ENCODE measurements at places on chromosomes 2 and 18.
A peak's percentile ranks its signal among the peaks of the same experiment; 100 is the strongest.

- DNase-seq = no peak
Observed at GRCh38 chr2:207819839-207820784, 50.4 kb upstream of the FZD5 start.

DNA sequence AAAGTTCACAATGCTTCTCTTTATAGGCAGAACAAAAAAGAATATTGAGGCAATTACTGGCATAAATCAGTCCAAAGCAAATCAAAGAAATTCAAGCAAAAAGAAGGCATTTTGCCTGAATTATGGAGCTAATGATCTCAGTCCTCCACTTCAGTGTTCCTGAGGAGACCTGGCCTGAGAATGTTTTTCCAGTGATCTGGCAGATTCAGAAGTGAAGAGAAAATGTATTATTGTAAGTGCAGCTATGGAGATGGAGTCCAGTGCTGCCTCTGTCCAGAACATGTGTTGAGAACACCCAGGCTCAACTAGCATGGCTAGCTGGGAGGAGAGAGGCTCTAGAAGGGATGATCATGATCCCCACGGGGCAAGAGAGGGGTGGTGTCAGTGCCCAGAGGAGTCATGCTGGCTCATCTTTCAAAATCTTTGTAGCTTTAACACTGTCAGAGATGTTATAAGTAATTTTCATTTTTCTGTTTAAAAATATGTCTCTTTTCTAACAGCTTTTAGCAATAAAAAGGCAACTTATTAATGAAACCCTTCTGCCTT lies 367.0 kb upstream of the RAB12 start:
- no peak for DNase-seq

DNA sequence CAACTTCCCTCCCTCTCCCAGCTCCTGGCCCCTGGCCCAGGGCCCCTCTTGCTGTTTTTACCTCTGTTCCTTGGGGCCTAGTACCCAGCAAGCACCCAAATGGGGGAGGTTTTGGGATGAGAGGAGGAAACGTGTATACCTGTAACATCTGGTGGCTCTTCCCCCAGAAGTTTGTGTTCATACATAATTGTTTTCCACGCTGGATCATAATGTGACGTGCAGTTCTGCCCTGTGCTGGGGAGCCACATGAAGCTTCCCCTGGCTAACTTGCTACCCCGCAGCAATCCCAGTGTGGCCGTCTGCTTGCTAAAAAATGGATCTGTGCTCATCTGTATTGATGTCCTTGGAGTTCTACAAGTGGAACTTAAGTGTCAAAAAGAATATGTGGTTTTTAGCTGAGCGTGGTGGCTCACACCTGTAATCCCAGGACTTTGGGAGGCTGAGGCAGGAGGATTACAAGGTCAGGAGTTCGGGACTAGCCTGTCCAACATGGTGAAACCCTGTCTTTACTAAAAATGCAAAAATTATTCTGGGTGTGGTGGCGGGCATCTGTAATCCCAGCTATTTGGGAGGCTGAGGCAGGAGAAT lies 36.5 kb downstream of the ANO7 start:
- no peak for DNase-seq

DNA sequence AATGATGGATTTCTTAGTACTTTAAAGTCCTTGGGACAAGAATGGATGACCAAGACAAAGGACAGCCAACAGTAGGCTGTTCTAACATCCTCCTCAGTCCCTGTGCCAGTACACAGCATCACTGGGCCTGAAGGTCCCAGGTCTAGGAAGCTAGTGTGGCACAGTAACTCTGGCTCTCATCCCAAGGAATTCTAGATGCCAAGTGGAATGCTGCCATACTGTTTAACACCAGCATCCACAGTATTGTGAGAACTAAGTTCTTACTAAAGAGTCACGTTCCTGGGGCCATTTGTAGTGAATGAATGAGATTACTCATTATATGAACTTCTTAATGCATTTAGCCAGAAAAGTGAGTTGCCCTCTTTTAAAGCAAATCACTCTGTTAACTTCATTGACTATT lies 68.2 kb upstream of the LYPD1 start:
- no peak for DNase-seq

- peak; percentile 20 for DNase-seq
Observed at GRCh38 chr2:29117636-29118303, 2.6 kb downstream of the CLIP4 start.

DNA sequence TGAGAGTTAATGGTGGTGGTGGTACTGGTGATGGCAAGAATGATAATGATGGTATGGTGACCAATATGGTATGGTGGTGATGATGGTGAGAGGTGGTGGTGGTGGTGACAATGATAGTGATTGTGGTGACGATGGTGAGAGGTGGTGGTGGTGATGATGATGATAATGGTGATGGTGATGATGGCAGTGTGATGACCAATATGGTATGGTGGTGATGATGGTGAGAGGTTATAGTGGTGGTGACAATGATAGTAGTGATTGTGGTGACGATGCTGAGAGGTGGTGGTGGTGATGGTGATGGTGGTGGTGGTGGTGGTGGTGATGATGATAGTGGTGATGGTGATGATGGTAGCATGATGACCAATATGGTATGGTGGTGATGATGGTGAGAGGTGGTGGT lies 169.2 kb downstream of the GBX2 start:
- DNase-seq = no peak

GRCh38 chr18:26621161-26622026 lies 73.0 kb upstream of the KCTD1 start:
- DNase-seq = no peak

GRCh38 chr2:234348081-234348480 lies 148.8 kb downstream of the ARL4C start:
- no peak for DNase-seq

Measured in hematopoietic multipotent progenitor cell treated with erythropoietin and hydrocortisone succinate and interleukin-3 and kit ligand, for 17 days (in vitro differentiated cells).